ENCODE measurements at places on chromosomes 11 and 22.

- no peak for DNase-seq
Measured at GRCh38 chr22:17968126-17968525, 56.2 kb downstream of the MICAL3 start.

DNA sequence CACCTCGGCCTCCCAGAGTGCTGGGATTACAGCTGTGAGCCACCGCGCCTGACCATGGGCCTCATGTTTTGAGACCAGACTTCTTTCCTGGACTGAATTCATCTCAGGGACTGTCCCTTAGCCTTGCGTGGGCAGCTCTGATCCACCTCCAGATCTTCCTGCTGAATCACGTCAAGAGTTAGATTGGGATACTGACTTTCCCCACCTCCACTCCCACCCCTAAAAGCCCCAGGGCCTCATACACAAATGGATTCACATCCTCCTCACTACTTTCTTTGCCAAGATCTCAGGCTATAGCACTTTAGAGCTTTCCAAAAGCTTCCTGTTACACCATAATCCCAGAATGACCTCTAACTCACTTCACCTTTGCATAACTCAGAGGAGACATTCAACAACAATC lies 12.1 kb downstream of the CCDC87 start:
- no peak for DNase-seq

GRCh38 chr11:13765886-13766285 lies 97.4 kb downstream of the FAR1 start:
- no peak for DNase-seq

DNA sequence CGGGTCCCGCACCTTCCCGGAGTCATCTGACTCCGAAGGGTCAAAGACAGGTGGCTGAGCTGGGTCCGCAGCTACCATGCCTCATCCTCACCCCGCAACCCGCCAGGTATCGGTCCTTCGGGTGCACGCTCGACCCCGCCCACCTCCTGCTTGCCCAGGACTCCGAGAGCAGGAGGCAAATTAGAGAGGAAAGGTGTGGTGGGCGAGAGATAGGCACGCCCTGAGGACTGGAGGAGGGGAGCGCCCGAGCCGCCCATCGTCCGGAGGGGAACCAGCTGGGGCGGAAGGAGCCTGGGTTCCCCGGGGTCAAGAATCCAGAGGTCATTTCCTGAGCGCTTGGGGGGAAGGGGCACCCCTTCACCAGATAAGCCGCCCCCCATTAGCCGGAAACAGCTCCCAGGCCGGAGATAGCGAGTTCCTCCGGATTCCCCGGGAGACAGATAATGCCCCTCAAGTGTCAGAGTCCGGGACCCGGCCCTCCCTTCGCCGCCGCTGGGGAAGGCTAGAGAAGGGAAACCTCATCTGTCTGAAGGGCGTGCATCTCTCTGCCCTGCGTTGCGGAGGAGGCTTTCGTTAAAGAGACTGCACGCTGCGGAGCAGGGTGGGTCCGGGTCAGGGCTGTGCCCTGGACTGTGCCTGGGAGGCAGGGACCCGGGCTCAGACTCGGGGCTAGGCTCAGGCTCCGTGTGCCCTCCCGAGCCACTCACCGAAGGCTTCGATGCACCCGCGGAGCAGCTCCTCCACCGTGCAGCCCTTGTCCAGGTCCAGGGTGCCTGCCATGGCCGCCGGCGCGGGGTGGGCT lies 1.7 kb downstream of the RASGRP2 start:
- DNase-seq, result no peak

- no peak for DNase-seq
Measured at GRCh38 chr11:64232182-64232966, 2.0 kb upstream of the VEGFB start.

DNA sequence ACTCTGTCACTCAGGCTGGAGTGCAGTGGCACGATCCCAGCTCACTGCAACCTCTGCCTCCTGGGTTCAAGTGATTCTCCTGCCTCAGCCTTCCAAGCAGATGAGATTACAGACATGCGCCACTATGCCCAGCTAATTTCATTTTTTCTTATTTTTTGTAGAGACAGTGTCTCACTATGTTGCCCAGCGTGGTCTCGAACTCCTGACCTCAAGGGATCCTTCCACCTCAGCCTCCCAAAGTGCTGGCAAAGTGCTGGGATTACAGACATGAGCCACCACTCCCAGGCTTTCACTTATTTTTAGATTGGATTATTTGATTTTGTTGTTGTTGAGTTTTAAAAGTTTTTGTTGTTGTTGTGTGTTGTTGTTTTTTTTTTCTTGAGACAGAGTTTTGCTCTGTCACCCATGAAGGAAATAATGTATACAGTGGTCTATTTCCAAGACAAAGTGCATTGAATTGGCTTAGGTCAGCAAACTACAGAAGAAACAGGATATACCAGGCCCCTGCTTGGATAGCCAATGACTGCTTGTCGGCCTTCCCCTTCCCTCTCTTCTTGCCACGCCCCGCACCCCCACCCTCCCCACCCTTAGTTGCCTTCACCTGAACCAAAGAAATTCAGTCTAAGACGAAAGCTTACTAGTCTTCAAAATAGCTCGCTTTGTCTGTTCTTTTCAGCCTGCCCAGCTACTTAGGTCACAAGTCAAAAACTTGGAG lies 91.8 kb upstream of the CLDN5 start:
- DNase-seq, result no peak

- DNase-seq, result no peak
Measured at GRCh38 chr22:37865510-37865909, 16.3 kb downstream of the EIF3L start.

GRCh38 chr11:27248576-27249509 lies 114.2 kb downstream of the CCDC34 start:
- DNase-seq, result no peak

DNA sequence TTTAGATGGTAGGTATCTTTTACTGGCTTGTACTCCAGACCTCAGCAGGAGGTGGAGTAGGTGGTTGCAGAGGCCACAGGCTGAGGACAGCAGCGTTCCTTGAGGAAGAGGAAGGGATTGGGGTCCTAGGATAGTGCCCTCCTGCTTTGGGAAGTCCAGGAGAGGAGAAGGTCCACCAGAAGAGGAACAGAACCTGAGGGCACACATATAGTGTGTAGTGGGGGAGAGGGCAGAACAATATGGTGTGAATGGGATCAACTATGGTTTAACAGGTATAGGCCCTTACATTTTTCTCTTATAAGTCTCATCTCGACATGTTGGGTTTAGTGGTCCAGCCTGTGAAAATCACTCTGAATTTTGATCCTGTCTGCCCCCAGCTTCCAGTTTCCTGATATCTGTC lies 229.1 kb upstream of the ZBED5 start:
- no peak for DNase-seq
